ENCODE measurements at places on chromosomes 2 and 18.

DNA sequence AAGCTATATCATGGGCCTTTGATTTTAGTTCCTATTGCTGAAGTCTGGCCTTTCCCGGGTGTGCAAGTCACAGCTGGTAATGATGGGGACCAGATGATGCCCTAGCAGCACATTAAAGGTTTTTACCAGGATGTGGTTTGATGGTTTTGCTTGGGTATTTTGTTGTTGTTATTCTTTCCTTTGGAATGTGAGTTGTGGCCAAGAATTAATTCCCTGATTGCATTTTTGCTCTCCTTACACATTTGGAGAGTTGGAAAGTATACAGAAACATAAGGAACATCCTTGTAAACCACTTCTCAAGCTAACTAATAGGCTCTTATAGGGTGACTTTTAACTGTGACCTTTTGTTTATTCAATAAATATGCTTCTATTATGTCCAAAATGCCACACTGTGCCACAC lies 154.1 kb upstream of the MMADHC start:
- no peak for DNase-seq

DNA sequence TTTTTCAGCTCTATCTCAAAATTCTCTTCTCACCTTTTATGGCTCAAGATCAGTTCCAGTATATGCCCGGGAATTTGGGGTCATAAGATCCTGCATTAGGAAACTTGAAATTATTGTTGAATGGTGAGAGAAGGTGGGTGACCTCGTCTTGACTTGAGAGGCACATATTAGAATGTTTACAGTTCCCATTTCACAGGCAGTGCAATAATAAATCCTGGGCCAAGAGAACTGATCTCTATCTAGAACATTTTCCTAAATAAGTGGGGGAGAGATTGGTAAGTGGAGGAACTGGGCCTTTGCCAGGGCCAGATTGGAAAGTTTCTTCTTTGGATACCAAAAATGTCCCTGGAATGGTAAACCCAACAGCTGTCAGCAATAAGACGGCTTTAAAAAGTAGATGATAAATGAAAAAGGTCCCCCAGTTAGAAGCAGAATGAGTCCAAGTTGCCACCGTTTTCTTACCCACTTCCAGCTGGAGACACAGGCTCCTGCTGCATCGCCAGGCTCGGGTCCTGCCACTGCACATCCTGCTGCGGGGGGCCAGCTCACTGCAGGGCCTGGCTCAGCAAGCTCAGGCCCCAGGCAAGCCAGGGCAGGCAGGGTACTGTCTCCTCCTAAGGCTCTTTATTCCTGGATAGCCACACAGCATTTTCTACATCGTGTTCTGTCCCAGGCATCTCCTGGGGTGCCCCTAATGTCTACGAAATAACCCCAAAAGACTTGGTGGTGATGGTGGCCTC lies 126.4 kb upstream of the EPAS1 start:
- no peak for DNase-seq

GRCh38 chr2:18473241-18474181 lies 86.9 kb downstream of the RDH14 start:
- DNase-seq = no peak

DNA sequence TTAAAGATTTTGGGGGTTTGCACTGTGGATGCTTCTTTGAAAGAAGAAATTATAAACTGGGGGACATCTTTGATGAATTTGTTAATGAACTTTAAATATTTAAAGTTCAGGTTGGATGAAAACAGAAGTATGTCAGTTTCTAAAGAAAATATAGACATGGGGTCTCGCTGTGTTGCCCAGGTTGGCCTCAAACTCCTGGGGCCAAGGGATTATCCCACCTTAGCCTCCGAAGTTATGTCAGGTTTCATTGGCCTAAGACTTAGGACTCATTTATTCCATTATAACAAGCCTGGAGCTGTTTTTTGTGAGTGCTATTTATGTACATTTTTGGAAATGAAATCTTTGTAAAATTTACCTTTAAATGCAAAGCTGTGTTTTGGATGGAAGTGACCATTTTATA lies 2.5 kb downstream of the NAB1 start:
- DNase-seq = no peak

DNA sequence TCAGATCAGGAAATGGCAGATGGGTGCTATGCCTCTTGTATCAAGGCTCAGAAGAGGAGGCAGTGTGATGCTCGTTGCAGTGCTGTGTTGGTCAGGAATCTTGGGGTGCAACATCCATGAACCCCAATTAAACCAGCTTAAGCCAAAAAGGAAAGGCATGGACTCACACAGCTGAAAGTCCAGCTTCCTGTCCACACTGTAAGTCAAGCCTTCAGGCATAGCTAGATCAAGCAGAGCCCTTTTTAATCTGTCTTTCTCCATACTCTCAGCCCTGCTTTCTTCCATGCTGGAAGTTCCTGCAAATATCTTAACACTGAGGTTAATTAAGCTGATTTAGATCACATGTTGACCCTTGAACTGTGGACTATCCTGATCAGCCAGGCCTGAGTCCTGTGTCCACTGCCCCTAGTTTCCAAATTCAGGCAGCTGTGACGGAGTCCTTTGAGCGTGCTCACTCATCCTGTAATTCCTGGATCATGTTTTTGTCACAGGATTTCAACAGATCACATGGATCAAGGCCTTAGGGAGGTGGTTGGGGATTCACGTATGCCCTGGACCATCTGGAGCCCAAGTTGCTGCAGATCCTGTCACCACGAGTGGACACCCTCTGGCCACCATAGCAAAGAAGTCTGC lies 4.5 kb upstream of the C2orf74 start:
- no peak for DNase-seq

DNA sequence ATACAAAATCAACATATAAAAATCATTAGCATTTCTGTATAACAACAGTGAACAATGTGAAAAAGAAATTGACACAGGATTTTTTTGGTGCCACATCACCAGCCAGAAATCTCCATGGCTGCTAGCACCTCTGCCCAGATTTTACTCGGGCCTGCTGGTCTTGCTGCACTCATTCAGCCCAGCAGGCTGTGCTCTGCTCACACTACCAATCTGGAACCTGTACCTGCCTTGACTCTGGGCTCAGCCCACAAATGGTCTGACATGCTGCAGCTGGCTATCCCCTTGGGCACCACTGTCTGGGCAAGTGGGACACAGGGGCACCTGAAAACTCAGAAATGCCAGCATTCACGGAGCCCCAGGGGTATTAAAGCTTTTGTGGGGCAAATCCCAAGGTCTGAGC lies 392.5 kb upstream of the NRXN1 start:
- no peak for DNase-seq

- no peak for DNase-seq
Observed at GRCh38 chr2:216774180-216774579, 78.8 kb upstream of the IGFBP5 start.

GRCh38 chr2:159249990-159250715 lies 36.4 kb downstream of the WDSUB1 start:
- no peak for DNase-seq

DNA sequence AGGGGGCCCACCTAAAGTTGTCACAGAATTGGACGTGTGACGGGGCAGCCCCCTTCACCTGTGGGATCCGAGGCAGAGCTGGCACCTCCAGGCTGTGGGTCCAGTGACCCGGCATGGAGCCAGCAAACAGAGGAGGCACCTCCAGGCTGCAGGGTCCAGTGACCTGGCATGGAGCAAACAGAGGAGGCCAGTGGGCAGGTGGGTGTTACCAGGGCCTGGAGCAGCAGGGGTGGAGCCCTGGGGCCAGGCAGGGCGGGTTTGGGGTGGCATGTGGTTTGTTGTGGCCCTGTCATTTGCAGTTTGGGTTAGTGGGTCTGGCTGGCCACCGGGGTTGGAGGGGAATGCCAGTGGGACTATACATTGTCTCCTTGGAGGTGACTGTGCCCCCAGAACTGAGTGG lies 68.2 kb downstream of the HPCAL1 start:
- DNase-seq = no peak

DNA sequence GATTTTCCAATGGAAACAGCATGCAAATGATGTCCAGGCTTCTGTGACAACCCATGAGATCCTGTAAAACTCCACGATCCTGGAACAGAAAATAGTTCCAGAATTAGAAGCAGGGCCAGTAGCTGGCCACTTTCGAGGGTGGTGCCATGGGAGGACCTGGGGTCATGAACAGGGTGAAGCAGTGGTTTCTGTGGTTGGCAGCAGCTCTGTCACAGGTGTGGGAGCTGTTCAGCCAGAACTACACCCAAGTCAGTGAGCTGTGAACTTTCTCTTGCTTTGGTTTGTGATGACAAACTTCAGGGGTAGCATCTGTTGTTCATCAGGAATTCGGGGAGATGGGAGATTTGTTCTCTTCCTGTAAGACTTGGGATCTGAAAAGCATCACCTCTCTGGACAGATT lies 314.4 kb upstream of the NT5C1B start:
- DNase-seq = no peak

GRCh38 chr2:217952409-217952808 lies 50.4 kb downstream of the TNS1 start:
- no peak for DNase-seq

Measured in stimulated activated CD4-positive, alpha-beta T cell treated with anti-CD3 and anti-CD28 coated beads, Interleukin-4, amount 100 ng/mL, for 1 hour (primary cell).